ENCODE measurements at places on chromosomes 6 and 20.

- no peak for DNase-seq
Observed at GRCh38 chr6:56027865-56028264, 152.5 kb upstream of the BMP5 start.

- no peak for DNase-seq
Observed at GRCh38 chr6:113493991-113494390, 363.2 kb upstream of the MARCKS start.

- DNase-seq: no peak
Observed at GRCh38 chr6:44559486-44560270, 172.2 kb downstream of the CDC5L start.

- no peak for DNase-seq
Observed at GRCh38 chr6:99432877-99433276, 7.8 kb upstream of the PNISR start.

Measured in stimulated activated CD4-positive, alpha-beta T cell treated with anti-CD3 and anti-CD28 coated beads, TNF-alpha, amount 100 ng/mL, for 1 hour (primary cell).